ENCODE measurements at places on chromosomes 4 and X.

DNA sequence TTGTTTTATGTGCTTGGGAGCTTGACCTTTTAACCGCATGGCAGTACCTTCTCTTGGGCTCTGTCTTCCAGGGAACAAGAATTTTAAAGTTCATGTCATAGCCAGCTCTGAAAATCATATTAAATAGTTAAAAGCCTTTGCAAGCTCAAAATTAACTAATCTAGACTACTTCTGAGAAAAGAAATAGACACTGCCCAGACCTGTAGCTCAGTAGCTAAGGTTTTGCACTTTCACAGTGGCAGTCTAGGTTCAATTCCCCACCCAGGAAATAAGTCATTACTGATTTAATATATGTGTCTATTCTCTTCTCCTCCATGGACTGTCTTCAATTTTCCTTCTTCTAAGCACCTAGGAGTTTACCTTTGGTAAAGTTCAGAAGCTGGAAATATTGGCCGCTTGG, 27.4 kb downstream of the HSD17B11 start:
- no peak for DNase-seq

- DNase-seq: no peak
These were observed 453.6 kb downstream of the CENPC start for GRCh38 chr4:67091673-67092072.

DNA sequence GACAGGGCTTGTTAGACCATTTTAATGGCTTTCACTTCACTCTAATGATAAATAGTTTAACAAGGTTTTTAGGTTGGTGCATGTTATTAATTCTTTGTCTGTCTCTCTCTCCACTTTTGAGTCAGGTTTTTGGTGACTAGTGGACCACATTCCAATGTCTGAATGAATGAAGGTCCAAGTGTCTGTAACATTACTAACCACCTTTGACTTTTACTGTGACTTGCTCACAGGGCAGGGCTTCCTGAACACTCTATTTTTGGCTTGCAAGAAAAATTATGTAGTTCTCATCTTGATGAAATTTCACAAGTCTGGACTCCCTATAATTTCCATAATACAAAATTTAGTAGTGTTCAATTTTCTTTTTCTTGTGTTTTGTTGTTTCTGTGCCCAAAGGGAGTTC, 78.9 kb upstream of the BMPR1B start:
- DNase-seq: no peak

GRCh38 chr4:103067841-103068547, 8.6 kb downstream of the SLC9B2 start:
- no peak for DNase-seq

- DNase-seq: no peak
These were observed 540.6 kb upstream of the MAGEB18 start for GRCh38 chrX:25597551-25597950.

DNA sequence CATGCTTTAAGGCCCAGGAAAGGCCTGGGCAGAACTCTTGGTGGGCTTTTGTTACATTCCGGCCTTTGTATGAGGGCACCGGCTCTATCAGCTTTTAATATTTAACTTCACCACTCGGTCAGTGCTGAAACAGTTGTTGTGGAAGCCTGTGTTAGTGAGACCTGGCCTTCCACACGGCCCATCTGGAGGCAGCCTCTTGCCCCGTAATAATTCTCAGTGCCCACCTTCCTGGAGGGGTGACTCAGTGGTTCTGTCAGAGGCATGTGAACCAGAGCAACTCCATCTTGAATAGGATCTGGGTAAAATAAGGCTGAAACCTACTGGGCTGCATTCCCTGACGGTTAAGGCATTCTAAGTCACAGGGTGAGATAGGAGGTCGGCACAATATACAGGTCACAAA, 162.0 kb upstream of the STS start:
- DNase-seq: no peak
